Mesenchymal stem cell (in vitro differentiated cells and primary cell): ENCODE measurements at places on chromosomes 5 and 9.

GRCh38 chr9:129783516-129784361 lies 19.2 kb upstream of the TOR1B start:
- peak; percentile 77 for DNase-seq

DNA sequence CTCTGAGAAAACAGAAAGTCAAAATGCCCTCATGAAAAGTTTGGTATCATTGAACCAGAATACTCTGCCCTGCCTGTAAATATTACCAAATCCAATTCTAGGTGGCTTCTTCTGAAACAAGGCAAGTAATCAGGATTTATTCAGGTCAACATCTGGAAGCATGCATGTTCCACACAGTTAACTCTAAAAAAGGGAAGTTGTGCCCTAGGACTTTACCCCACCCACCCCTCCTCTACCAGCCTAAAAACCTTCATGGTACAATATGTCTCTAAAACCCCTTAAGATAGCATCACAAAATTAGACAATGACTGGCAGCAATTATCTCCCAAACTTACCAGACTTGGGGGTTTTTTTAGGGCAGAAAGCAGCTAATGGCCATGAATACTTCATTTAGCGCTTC lies 414.8 kb upstream of the SLC30A5 start:
- no peak for DNase-seq

DNA sequence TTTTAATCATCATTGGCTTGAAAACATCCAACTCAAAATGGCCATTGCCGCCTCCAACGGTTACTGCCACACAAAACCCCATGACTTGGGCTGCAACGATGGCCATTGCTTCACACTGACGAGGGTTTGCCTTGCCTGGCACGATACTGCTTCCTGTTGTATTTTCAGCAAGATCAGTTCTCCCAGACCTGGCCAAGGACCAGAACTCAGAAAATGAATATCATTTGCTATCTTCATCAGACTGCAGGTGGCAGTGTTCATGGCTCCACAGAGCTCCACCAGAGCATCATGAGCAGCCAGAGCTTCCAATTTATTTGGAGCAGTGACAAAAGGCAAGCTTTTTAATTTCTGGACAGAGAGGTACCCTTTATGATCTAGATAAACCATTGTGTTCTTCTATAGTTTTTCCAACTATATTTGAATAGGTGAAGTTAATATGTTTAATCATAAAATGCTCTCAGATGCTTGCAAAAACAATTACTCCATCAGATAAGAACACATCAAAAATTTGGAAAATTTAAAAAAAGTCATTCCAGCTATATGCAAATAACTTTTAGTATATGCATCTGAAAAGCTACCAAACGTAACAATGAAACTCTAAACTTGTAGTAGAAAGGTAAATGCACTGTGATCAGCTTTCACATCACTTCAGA lies 10.4 kb downstream of the AMACR start:
- peak; percentile 67 for DNase-seq

GRCh38 chr5:111859031-111859430 lies 102.0 kb upstream of the NREP start:
- DNase-seq = no peak

DNA sequence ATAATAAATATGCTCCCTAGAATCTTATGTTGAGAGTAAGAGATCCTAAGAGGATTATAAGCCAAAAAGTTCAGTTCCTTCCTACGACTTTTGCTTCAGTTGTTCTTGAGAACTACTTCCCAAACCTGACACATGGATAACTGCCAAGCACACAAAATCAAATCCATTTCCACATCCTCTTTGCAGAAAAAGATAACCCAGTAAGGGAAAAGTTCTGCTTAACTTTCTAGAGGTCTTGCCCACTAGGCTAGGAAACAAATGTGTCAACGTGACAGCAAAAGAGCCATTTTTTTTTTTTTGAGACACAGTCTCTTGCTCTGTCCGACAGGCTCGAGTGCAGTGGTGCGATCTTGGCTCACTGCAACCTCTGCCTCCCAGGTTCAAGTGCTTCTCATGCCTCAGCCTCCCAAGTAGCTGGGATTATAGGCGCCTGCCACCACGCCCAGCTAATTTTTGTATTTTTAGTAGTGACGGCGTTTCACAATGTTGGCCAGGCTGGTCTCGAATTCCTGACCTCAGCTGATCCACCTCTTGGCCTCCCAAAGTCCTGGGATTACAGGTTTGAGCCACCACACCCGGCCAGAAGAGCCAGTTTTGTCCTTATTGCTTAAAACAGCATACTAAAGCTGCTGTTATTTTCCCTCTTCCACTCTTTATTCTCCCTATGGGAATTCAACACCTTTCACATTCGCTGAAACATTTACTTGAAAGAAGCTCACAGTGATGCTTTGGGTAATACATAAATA lies 24.2 kb downstream of the CSNK1A1 start:
- DNase-seq = peak; percentile 27

DNA sequence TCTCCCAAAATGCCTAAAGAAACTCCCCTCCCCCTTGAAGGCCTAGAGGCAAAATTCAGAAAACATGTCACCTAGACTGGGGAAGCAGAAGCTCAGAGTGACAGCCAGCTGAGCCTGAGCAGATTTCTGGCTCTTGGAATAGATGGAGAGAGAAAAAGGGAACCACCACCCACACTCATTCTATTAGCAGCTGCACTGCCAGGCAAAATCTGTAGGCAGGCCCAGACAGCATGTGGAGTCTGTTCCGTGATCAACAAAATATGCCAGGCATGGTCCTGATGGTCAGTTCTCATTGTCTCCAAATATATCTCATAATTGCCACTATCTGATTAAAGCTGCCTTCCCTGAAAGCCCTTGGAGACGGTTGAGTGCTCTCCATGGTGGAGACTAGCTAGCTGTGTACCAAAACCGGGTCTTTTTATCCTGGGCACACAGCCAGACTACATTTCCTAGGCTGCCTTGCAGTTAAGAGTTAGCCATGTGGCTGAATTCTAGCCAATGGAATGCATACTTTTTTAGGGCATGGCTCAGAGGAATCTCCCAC lies 131.7 kb upstream of the GPR151 start:
- DNase-seq = no peak

DNA sequence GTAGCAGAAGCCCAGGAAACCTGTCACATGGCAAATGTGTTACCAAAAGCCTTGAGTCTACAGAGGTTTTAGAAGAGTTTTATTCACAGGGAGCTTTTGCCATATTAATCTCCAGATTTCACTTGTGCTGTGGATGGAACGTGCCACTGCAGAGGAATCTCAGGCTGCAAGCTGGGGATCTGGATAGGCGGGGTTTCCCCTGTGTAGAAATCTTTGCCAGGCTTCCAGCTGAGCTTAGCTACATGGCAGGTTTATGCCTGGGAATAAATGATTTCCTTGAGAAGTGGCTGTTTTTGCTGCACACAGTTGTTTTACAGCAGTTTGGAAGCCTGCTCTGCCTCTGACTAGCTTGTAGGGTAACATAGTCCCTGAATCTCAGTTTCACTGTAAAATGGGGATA lies 224.6 kb upstream of the PLPPR1 start:
- no peak for DNase-seq

DNA sequence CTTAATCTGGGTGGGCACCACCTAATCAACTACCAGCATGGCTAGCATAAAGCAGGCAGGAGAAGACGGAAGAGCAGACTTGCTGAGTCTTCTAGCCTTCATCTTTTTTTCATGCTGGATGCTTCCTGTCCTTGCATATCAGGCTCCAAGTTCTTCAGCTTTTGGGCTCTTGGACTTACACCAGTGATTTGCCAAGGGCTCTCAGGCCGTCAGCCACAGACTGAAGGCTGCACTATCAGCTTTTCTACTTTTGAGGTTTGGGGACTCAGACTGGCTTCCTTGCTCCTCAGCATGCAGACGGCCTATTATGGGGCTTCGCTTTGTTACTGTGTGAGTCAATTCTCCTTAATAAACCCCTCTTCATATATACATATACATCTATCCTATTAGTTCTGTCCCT lies 180.2 kb downstream of the TRPM3 start:
- DNase-seq = no peak

DNA sequence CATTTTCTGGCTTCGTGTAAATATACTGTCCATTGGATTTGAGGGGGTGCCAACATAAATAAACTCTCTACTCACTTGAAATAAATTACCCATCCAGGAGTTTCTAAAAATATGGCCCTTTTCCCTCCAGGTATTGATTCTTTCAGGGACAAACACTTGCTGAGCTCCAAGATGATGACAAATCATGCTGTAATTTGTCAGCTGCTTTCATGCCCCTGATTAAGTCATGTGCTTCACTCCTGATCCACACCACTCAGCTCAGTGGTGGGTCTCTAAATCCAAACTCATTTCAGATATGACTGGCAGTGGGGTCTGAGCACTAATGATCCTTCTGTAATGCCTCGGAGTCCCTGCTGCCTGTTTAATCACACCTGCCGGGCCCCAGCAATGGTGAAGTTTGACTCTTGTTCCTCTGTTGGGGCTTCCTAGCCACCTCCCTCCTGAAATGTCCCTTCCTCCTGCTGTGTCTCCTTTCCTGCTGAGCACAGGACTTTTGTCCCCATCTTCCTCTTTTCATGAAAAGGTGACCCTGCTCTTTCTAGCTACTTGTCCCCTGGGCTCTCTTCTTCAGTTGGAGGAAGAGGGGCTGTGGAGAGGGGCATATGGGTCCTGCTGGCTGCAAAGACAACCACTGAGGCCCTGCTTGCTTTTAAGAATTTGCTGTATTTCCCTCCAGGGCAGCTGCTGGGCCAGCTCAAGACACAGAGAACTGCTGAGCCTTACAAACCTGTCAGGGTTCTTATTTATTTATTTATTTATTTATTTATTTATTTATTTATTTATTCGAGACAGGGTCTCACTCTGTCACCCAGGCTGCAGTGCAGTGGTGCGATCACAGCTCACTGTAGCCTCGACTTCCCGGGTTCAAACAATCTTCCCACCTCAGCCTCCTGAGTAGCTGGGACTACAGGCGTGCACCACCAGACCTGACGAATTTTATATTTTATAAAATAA lies 200.0 kb downstream of the ATP10B start:
- no peak for DNase-seq
